ENCODE measurements at places on chromosomes 3 and 15.

- DNase-seq = no peak
Measured at GRCh38 chr15:47429376-47429775, 287.9 kb upstream of the SEMA6D start.

DNA sequence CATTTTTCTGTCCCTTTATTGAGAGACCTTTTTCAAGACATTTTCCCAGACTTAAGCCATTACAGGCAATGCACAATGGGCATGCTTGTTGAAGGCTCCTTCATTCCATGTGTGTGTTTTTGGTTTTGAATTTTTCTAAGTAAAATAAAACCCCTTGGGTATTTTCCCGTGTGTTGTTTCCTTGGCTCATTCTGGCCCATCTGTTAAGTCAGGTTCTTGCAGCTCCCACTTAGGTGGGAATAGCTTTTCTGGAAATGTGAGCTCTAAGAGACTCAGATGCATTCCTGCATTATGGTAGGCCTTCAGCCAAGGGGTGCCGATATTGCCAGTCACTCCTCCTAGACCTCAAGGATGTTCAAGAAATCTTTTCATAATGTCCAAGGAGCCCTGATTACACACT, 314.9 kb downstream of the CACNA2D3 start:
- DNase-seq = no peak

DNA sequence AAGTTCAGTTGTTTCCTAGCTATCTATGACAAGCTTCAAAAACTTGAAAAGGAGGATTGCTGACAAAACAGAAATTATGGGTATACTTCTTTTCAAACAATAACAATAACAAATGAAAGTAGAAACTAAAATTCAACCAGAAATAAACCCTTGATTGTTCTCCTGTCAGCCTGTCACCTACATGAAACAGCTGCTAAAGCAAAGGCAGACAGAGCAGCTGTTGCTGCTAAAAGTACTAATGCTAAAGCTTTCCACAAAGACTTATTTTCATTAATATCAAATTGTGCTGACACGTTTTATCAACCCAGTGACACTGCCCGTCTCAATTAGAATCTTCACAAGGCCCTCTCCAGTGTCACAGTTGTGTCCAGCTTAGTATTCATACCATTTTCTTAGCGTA, 533.2 kb upstream of the GBE1 start:
- no peak for DNase-seq

DNA sequence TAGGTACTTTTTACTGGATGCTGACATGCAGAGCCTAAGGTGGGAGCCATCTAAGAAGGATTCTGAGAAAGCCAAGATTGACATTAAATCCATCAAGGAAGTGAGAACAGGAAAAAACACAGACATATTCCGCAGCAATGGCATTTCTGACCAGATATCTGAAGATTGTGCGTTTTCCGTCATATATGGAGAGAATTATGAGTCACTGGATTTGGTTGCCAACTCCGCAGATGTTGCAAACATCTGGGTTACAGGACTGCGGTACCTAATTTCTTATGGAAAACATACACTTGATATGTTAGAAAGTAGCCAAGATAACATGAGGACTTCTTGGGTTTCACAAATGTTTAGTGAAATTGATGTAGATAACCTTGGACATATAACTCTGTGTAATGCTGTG, 125.1 kb downstream of the PLCL2 start:
- DNase-seq = no peak

- no peak for DNase-seq
Measured at GRCh38 chr15:25792128-25792527, 71.0 kb downstream of the ATP10A start.

GRCh38 chr3:10319251-10319650, 1.7 kb downstream of the SEC13 start:
- DNase-seq = no peak

DNA sequence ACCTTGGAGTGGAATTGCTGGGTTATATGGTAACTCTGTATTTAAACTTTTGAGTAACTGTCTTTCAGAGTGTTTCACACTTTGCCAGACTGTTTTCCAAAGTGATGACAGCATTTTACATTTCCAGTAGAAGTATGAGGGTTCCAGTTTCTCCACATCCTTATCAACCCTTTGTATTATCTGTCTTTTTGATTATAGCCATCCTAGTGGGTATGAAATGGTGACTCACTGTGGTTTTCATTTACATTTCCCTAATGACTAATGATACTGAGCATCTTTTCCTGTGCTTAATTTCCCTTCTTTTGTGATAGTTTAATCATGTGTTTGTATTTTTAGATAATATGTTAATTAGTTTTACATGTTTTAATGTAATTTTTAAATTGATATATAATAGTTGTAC, 138.1 kb upstream of the DAZL start:
- DNase-seq = no peak

GRCh38 chr3:178960918-178961317, 110.7 kb downstream of the ZMAT3 start:
- no peak for DNase-seq

- DNase-seq = no peak
Measured at GRCh38 chr3:182330646-182331045, 462.7 kb upstream of the ATP11B start.

DNA sequence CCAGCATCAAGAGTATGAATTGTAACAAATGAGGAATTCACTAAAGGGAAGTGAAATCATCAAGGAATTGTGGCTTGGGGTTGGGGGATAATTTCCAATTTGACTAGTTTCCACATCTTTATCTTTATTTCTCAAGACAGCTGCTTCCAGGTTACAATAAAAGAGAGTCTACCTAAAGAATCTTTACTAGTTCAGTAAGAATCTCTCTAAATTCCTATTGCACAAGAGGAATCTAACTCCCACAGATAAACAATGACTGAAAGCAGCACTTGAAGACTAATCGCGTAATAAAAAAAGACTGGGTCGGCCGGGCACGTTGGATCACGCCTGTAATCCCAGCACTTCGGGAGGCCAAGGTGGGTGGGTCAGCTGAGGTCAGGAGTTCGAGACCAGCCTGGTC, 194.4 kb downstream of the KBTBD8 start:
- DNase-seq = no peak

DNA sequence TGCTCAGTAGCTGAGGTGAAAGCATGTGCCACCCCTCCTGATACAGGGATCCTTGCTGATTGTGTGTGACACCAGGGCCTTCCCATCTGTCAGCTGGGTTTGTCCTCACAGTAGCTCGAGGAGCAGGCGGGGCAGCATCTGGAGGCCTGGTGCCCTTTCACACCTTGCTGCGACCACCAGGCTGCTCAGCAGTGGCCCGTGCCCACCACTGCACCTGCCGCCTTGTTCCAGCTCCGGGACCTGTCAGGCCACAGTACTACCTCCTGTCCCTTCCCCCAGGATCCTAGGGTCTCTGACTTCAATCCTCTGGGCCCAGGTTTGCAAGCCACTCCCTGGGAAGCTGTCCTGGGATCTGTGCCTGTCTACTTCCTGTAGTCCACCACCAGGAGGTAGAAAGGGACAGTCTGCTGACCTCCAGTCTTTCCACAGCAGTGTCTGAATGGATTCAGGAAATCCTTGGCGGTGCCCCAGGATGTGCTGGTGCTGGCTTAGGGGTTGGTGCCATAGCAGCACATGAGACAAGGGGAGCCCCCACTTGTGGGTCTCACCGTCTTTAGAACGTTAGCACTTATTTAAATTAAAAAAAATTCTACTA, 27.5 kb downstream of the APBA2 start:
- DNase-seq = no peak

GRCh38 chr3:168847291-168847883, 751.7 kb upstream of the GOLIM4 start:
- DNase-seq = no peak

GRCh38 chr3:42173307-42173706, 82.2 kb downstream of the TRAK1 start:
- no peak for DNase-seq

- no peak for DNase-seq
Measured at GRCh38 chr15:91967935-91968606, 114.6 kb downstream of the SLCO3A1 start.

- DNase-seq = no peak
Measured at GRCh38 chr3:64047787-64048186, 24.5 kb upstream of the PSMD6 start.

Measured in GOT3 (cell line).